ENCODE measurements at places on chromosomes 11 and 22.

DNA sequence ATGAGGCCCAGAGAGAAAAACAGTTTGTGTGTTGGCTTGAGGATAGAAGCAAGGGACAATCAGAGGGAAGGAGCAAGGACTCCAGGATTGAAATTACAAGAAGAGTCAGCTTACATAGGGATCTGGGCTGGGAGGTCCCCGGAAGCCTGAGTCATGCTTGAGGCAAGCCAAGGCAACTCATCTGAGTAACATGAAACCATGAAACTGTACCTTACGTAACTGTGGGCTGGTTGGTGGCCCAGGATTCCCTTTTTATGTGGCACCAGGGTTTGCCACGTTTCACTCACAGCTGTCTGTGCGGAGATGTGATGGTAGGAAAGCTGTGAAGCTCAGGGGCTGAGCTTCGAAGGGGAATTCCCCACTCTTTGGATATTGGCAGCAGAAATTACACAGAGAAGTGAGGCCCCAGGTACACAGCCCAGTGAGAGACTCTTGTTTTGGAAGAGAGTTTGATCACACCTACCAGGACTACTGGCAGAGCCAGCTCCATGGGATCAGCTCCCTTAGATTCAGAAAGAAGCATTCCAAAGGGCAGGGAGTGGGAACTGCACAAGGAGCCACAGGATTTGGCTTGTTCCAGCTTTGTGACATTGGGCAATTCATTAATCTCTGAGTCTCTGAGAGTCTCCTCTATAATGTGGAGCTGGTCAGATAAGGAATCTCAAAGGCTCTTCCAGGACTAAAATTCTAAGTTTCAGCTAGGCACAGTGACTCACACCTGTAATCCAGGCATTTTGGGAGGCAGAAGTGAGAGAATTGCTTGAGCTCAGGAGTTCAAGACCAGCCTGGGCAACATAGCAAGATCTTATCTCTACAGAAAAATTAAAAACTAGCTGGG lies 7.8 kb downstream of the SLC5A1 start:
- peak; percentile 11 for DNase-seq

DNA sequence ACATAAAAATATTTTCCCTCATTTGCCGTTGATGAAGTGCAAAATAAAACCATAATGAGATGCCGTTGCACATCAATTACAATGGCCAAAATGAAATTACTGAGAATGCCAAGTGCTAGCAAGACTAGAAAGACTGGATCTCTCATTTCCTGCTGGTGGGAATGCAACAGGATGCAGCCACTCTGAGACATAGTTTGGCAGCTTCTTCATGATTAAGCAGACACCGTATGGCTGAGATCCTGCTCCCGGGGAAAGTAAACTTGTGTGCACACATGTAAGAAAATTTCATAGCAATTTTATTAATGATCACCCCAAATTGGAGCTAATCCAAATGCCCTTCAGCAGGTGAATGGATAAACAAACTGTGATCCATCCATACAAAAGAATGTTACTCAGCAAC lies 1013.2 kb downstream of the TBC1D22A start:
- DNase-seq, result no peak

GRCh38 chr11:125380756-125381445 lies 115.2 kb downstream of the FEZ1 start:
- no peak for DNase-seq

GRCh38 chr11:1307163-1307870 lies 2.1 kb downstream of the TOLLIP start:
- DNase-seq, result no peak

GRCh38 chr22:42752912-42753311 lies 32.2 kb upstream of the A4GALT start:
- no peak for DNase-seq

- no peak for DNase-seq
These were observed 32.1 kb downstream of the SNU13 start for GRCh38 chr22:41656556-41656955.

DNA sequence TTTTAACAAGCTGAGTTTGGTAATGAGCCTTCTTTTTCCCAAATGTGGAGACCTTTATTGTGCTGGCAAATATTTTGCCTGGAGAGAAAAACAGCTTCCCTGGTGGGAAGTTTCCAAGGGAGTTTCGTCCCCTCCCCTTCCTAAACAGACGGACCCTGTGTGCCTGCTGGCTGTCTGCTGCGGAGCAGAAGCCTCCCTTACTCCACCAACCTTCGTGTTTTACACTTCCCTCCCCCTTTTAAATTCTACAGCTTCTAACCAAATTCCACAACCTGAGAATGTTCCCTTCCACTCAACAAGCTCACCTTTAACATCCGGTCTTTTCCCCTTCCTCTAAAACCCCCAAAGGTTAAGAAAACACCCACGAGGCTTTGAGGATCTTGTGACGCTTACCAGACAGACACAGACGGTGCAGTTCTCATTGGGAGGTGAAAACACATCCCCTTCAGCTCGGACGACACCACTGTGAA lies 17.1 kb downstream of the VWCE start:
- no peak for DNase-seq

DNA sequence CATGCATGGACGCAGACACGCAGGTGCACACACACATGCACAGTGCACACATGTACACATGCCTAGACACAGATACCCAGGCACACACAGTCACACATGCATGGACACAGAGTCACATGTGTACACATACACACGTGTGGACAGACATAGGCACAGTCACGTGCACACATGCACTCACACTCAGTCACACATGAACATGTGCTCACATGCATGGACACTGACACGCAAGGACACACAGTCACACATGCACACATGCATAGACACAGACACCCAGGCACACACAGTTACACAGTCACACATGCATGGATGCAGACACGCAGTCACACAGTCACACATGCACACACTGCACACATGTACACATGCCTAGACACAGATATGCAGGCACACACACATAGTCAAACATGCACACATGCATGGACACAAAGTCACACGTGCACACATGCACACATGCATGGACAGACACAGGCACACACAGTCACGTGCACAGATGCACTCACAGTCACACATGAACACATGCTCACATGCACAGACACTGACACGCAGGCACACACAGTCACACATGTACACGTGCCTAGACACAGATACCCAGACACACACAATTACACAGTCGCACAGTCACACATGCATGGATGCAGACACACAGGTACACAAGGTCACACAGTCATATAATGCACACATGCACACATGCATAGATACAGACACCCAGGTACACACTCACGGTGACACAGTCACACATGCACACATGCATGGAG lies 16.8 kb downstream of the MUC2 start:
- DNase-seq, result no peak

GRCh38 chr22:24947881-24948280 lies 1.4 kb upstream of the LHFPL7 start:
- no peak for DNase-seq

DNA sequence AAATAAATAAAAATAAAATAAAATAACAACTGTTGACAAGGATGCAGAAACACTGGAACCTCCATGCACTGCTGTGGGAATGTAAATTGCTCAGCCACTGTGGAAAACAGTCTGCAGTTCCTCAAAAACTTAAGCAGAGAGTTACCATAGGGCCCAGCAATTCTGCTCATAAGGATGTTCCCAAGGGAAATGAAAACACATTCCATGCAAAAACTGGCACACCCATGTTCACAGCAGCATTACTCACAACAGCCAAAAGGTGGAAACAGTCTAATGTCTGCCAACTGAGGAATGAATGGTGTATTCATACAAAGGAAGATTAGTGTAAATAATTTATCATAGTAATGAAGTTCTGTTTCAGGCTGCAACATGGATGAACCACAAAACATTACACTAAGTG lies 3.2 kb upstream of the KRTAP5-10 start:
- no peak for DNase-seq

DNA sequence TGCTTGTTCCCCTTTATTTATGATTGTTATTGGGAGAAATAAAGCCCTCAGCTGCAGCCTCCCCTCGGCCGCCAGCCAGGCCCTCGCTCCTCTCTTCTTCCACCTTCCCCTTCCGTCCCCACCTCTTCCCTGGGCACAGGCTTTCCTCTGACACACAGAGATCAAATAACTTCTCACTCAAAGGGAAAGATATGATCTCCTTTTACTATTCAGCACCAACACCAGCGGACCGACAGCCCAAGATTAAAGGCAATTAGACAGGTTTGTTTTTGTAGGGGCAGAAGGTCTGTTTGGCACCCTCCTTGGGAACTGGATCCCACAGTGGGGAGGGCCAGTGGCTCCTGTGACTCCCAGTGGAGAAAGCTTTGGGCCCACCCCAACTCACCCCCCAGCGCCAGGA lies 23.0 kb downstream of the NECTIN1 start:
- no peak for DNase-seq

DNA sequence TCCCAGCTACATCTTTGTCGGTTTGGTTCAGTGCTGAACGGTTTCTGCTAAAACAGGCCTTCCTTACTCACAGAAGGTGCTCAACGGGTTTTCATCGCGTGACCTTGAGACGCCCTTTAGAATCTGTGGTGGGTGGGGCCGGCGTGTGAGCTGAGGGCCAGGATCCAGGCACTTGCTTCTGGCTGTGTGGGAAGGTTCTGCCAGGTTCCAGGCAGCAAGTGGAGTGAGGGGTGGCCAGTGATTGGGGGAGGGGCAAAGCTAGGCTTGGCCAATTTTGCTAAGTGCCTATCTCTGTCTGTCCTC lies 35.2 kb downstream of the KCNJ4 start:
- no peak for DNase-seq

Measured in posterior cingulate gyrus (tissue), 11 donors.